Endodermal cell (in vitro differentiated cells): ENCODE measurements at places on chromosomes 1 and 21. TPM values are rescaled to one million over a fixed set of nuclear protein-coding genes. Genes with fewer than 3 reads are reported as not detected.

DNA sequence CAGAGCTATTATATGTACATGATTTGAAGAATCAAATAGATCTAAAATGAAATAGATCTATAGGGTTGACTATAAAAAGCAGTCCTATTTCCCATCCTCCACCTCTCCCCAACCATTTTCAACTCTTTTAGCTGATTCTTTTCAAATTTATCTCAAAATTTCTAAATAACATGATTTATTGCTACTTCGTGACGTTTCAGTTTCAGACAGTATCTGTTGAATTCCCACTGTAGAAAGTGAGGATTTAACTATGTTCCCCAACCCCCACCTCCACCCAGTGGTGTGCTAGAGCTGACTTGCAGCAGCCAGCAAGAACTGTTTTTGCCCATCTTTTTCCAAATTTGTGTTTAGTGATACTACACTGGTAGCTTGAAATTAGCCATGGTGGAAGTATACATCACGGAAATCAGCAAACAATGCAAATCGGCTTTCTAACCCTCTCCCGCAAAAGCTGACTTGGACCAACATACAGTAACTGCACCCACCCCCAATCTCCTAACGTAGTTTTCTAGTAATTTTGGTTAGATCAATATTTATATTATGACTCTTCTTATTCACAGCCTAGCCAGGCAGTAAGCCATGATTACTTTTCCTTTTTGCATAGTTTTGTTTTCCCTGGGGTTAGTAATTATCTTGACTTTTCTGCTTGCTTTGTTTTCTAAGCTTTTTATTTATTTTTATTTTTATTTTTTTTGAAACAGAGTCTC lies 10.9 kb downstream of the SEMA4A start:
- no peak for DNase-seq

Gene VCAM1
- total RNA-seq, result 1.1 and 1.7 TPM in 2 replicates

- DNase-seq, result no peak
Measured at GRCh38 chr1:162835157-162835899, 25.6 kb downstream of the CCDC190 start.

Gene KPNA6
- total RNA-seq, result 74.9 to 130 TPM (median 119 TPM) in 3 replicates

- no peak for DNase-seq
Measured at GRCh38 chr1:39654291-39654690, 14.8 kb upstream of the HEYL start.

GRCh38 chr1:192808163-192808517 lies 699 bp upstream of the RGS2 start:
- DNase-seq, result no peak

Gene FAM110D
- 0.16 to 0.38 TPM (median 0.17 TPM) in 3 replicates for total RNA-seq

DNA sequence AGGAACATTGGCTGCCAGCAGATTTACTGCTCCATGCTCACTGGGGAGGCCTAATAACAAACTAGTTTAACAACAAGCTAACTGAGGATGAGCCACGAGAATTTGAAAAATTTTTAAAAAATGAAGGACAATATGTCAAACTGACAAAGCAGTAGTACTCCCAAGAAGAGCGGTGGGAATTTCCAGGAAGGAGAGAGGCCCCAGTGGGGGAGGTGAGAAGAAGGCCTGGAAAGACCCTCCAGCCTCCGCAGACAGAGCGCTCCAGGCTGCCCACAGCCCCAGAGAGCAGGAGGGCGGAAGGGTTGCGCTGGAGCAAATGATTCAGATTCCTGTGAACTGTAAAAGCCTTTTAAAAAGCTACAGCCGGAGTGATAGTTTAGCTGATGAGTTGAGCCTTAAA lies 78.5 kb downstream of the SIPA1L2 start:
- no peak for DNase-seq

GRCh38 chr1:37761416-37762095 lies 3.4 kb downstream of the EPHA10 start:
- no peak for DNase-seq

Gene CELA2A
- total RNA-seq, result not detected in 3 replicates

DNA sequence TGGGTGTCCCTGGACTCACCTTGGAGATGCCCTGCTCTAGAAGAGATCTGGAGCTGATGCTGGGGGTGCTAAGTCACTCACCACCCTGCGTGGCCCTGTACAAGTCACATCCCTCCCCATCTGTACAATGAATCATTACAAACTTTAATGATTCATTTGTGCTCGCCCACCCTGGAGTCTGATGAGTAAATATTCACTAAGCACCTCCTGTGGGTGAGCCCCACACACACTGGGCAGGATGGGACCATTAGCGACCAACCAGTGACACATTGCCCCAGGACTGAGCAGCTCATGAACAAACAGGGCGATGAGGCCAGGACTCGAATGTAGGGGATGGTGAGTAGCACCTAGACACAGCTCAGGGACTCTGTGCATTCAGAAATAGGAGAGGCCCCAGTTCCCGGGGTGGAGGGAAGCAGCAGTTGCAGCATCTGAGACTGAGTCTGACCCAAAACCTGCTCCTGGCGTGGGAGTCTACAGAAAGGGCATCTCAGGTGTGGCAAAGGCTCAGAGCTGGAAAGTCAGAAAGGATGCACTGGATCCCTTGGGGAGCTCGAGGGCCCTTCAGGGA lies 18.1 kb upstream of the PDZK1IP1 start:
- DNase-seq, result no peak

DNA sequence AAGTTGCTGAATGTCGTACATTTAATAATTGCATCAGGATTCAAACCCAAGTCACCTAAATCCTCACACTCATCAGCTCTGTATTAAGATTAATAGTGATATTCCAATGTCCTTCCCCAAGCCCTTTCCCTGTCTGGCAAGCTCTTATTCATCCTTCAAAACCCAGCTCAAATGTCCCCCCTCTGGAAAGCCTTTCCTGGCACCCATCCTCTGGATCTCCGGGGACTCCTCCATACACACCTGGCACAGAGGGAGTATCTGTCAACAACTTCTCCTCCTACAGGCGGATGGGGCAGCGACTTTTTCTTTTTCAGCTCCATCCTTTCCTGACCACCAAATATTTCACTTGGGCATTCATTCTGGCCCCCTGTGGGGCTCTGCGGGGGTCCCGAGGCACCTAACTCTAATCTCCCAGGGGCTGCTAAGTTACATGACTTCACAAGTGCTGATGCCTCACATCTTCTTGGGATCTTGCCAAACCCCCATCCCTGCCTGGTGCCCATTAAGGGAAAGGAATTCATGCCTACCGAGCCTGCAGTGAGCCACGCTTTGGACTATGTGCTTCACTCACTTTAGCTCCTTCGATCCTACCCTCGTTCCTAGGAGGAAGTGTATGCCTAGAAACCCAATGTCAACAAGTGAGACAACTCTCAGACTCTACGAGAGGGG lies 15.2 kb downstream of the TINAGL1 start:
- DNase-seq, result peak; percentile 48

- DNase-seq, result no peak
Measured at GRCh38 chr21:38956856-38957571, 151.3 kb downstream of the ETS2 start.

Gene BRDT
- 0.92 to 3.6 TPM (median 2.3 TPM) in 3 replicates for total RNA-seq

DNA sequence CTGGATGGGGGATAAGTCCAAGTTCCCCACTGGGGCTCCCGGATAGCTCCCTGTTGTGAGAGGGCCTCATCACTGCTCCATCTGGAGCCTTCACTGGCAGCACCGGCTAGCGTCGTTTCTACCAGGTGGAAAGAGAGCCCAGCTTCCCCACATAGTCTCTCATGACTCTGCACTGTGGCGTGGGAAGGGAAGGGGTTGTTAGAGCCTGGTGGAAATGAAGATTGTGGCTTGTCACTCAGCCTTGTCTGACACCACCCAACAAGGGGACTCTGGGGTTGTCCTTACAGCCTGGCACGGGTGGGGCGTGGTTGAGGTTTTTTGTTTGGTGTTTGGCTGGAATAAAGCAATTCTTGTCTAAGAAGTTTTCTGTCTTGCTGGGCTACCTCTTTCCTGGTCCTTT lies 94.6 kb downstream of the ADARB1 start:
- no peak for DNase-seq

DNA sequence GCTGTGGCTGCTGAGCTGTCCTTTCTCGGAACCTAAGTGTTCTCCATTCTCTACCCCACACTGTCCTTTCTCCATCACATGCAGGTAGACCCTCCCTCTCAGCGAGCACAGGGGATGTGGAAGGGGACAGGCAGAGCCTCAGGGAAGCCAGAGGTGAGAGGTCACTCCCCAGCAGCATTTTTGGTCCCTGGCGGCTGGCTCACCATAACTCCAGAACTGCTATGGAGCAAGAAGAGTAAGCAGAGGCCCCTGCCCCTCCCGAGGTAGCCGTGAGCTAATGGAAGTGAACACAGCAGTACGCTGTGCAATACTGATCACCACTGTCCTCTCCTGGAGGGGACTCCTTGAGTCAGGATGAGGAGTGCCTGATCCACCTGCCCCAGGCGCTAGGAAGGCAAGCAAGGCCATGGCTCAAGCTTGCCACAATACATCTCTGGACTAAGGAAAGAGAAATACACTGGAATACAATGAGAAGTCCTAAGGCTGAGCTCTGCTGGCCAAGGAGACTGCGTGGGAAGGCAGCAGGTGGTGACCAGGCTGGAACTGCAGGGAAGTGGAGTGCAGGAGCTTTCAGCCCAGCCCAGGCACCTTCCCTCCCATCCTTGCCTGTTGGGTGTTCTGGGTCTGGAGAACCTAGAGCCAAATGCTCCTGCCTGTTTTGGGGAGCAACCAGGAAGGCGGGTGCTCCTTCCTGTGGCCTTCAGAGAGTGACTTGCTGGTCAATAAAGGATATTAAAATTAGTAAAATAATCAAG lies 96.2 kb downstream of the LAMC2 start:
- no peak for DNase-seq

GRCh38 chr21:43604505-43605204 lies 54.6 kb downstream of the HSF2BP start:
- no peak for DNase-seq

- DNase-seq, result no peak
Measured at GRCh38 chr1:43622901-43623780, 26.8 kb upstream of the KDM4A start.

Gene MXRA8
- 28.3 and 29.8 TPM in 2 replicates for total RNA-seq

Gene KMO
- not detected in 2 replicates for total RNA-seq

Gene YOD1
- 10.3 and 10.8 TPM in 2 replicates for total RNA-seq

DNA sequence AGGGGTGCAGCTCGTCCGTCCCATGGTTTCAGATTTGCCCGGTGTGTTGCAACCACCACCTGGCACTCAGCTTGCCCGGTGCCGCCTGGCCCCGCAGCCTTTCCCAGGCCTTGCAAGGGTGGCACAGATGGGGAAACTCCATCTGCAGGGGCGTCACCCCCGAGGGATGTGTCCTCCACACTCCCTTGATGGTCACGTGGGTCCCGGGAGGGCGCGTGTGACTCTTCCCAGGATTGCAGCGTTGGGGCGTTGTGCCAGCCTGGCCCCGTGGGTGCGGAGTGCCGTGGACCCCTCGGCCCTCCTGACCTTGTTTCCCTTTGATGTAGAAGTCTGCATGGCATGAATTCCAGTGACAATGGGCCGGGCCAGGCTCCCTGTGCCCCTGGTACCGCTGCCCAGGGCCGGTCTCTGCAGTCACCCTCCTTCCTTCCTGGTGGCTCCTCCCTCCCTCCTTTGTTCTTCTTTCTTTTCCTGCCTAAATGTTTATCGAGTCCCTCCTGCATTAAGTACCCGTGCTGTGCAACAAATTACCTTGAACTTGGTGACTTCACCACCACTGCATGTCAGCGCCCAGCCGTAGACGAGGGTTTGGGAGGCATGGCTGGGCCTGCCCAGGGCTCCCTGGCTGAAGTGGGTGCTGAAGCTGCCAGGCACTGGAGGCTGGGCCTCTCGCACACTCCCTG lies 22.9 kb downstream of the RRP1 start:
- DNase-seq, result no peak

Gene TMIGD3
- not detected in 3 replicates for total RNA-seq

Gene TGFB2
- total RNA-seq, result 0.67 to 1.2 TPM (median 0.70 TPM) in 3 replicates

Gene ASCL5
- total RNA-seq, result 0.56 to 1.2 TPM (median 1.2 TPM) in 3 replicates

DNA sequence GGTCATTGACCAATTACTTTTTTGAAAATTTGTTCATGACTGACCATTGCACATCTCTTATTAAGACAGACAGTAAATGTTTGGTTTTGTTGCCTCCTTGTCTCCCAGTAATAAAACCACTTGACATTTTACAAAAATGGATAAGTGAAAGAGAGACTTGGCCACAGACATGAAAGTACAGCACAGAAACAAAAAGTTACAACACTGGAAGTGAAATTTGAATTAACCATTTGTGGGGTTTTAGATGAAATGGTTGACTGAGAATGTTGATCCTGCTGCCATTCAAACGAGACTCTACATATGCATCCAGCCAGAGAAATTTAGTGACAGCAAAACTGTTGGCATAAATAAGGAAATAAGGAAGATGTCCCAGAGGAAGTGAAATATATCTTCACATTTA lies 79.3 kb upstream of the B3GALT2 start:
- DNase-seq, result no peak

GRCh38 chr1:236041631-236042618 lies 23.0 kb downstream of the NID1 start:
- DNase-seq, result no peak

GRCh38 chr1:53541761-53542550 lies 82.8 kb downstream of the DMRTB1 start:
- peak; percentile 86 for DNase-seq

Gene TMEM240
- 6.4 to 9.0 TPM (median 7.8 TPM) in 3 replicates for total RNA-seq

Gene CSF1
- total RNA-seq, result 0.94 to 2.2 TPM (median 2.1 TPM) in 3 replicates
